ENCODE measurements at places on chromosomes 6 and 20. TPM values are rescaled to one million over a fixed set of nuclear protein-coding genes. Genes with fewer than 3 reads are reported as not detected.

The SLC32A1 gene
- polyA plus RNA-seq: not detected

GRCh38 chr6:41066867-41067304, 5.3 kb downstream of the OARD1 start:
- peak; percentile 26 for DNase-seq

DNA sequence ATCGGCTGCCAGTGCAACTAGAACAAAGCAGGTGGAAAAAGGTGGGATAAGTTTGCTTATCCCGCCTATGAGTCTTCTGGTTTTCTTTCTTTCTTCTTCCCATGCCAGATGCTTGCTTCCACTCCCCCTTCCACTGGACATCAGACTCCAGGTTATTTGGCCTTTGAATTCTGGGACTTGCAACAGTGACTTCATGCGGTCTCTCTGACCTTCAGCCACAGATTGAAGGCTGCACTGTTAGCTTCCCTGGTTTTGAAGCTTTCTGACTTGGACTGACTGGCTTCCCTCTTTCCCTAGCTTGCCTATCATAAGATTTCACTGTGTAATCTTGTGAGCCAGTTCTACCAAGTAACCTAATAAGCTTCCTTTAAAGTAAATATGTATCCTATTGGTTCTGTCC, 878.4 kb upstream of the GJE1 start:
- no peak for DNase-seq

The OR10C1 gene
- not detected for polyA plus RNA-seq

- no peak for DNase-seq
Observed at GRCh38 chr6:135921188-135921587, 69.7 kb downstream of the PDE7B start.

The STMND1 gene
- 0.15 TPM for polyA plus RNA-seq

- DNase-seq: peak; percentile 78
Observed at GRCh38 chr6:111805511-111806164, 67.6 kb downstream of the FYN start.

- DNase-seq: no peak
Observed at GRCh38 chr20:346640-347316, at the start of gene NRSN2. Gene NRSN2, plus strand, starts transcription at chr20:347111. Its CDS starts 2,533 bp downstream, at chr20:349644.

DNA sequence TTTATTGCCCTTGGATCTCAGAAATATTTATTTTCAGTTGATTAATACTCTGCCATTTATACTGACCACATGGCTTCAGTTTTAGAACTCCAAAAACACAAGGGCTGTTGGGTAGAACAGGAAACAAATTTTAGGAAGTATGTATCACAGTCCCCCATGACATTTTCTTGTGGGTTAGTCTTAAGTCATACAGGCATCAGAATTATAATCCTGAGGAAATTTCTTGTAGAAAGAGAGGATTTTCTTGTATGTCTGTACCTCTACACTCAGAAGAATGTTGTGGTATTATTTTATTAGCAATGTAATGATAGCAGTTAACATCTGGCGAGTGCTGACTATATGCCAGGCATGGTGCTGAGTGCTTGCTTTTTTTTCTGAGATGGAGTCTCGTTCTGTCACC, 302.9 kb downstream of the CLIC5 start:
- no peak for DNase-seq

DNA sequence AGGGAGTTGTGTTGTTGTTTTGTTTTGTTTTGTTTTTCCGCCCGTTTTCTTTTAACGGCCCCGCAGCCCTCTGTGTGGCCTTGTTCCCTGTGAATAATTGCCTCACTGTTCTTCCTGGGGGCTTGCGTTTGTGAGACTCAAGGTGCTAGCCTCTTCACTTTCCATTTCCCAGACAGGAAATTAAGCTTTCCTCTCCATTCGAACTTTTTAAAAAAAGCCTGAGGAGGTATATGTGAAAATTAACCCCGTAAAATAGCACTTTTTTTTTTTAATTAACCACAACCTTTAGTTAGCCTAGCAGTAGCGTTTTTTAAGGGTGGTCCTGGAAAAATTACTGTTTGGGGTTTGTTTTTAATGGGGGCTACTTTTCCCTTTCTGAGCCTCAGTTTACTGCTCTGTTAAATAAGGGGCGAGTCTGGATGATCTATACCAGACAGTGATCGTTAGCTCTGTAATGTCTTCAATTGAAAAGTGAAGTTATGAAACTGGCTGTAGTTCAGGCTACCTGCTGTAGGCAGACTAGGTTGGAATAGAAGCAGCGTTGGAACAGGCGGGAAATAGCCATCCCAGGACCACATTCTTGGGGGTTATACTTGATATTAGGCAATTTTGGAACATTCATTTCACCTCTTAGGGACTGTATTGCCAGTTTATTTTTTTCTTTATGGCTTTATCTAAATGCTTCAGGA, 1.7 kb downstream of the STX16 start:
- no peak for DNase-seq

DNA sequence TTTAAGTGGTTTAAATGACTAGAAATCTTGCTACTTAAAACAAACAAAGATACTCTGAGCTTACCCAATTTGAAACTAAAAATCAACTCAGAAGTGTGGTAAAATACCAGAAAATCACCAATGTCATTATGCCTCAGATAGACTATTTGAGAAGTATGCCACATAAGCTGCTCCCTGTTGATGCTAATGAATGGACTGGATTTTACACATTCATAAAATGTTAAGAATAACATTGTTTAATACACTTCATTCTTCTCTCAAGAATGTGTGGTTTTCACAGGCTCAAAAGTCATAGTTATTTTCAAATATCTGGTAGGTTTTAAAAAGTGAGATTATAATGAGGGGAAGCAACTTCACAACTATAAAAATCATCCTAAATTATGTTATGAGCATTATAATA, 170.6 kb downstream of the TASP1 start:
- DNase-seq: no peak

DNA sequence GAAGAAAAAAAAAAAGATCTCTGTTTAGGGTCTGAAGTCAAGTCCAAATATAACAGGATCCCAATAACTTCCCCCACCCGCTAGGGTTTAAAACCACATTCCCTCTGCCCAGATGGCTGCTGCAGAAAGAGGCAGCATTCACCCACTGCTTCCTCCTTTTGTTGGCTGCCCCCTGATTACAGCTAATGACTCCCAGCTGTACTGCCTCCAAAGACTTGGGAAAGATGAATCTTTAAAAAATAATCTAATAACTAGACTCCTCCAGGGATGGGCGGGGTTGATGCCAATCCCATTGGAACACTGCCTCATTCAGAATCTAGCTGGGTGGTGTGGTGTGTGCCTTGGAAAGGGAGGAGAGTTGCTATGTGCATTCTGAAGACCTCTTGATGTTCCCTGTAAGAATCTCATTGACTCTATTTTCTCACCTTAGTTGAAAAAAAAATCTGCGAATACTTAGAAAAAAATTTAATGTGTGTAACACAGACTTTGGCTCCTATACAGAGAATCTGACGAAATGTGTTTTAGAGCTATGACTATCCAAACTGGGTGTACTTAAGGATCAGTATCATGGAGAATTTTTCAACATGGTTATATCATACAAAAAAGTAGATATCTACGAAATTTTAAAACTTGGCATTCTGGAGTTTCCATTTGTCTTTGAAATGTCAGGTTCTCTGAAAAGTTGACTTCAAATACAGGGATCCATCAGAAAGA, 174.0 kb downstream of the RNF144B start:
- DNase-seq: no peak

DNA sequence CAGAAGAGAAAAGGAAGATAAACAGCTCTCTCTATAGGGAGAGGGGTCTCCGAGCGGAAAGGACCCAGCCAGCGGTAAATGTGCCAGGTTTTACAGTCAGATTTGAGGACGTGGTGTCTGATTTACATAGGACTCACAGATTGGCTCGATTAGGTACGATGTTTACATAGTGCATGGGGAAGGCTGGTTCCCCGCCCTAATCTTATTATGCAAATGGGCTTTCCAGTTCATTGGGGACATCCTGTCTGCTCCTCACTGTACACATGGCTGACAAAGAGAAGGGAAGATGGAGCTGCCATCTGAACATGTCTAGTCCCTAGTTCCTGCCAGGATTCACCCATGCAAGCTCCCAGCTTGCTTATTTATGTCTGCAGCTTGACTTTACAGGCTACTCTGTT, 119.9 kb downstream of the RNF144B start:
- no peak for DNase-seq

The DTD1 gene
- 88.1 TPM for polyA plus RNA-seq

GRCh38 chr20:50445354-50446151, 64.6 kb upstream of the PTPN1 start:
- no peak for DNase-seq

DNA sequence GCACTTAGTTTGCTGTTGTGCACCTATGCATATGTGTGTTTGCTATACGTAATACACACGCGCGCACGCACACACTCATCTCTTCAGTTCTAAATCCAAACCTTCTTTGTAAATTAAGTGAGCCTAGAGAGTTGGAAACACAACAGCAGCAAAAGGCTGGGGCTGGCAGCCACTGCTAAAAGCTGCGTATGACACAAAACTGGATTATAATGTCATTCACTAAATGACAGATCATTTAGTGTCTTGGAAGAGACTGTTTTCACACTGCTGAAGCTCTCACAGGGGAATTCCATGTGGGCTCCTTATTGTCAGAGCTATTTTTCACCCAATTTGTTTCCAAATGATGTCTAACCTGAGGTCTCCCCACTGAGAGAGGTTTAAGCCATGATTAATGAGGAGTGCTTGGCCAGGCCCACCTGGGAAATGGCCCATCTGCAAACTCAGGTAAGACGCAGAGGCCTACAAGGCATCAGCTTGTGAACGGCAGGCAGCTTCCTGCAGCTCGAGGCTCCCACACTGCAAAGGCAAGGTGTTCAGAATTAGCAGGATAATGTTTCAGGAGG, 94.2 kb downstream of the OLIG3 start:
- no peak for DNase-seq

The TMEM244 gene
- polyA plus RNA-seq: not detected

DNA sequence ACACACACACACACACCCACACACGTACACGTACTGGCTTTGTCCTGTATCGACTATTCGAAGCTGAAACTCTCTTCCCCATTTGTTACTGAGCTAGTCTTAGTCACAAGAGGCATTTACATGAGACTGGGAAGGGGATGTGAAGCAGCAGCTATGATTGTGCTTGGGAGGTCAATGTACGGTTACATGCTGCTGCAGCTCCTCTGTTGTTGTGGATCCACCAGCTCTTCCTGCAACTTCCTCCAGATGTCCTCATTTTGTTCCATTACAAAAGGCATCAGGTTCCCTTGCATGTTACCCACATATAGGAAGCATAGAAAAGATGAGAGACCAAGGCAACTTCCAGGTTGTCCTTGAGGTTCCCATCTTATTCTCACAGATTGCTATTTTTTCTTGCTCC, 612.4 kb upstream of the IMPG1 start:
- DNase-seq: no peak

The NKX2-4 gene
- not detected for polyA plus RNA-seq

The RBM24 gene
- polyA plus RNA-seq: 0.09 TPM

DNA sequence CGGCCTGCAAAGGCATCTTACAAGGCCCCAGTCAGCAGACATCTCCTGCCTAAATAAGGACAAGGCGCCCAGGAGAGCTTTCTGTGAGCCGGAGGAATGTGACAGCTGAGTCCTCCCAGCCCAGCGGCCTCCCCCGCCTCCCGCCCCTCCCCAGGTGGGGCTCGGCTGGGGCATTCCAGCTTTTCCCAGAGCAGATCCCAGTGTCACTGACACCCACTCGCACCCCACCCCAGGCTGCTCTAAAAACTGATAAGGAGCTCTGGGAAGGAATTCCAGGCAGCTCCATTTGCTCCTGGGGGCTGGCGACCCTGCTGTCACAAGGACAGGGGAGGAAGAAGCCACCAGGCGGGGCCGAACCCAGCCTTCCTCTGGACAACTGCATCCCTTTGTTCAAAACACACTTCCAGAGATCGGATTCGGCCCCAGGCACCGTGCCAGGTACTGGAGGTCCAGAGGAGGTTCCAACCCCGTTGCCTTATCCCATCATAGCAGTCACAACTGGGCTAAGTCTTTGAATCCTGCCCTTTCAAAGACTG, 49.7 kb downstream of the JPH2 start:
- DNase-seq: no peak

The ZC3H12D gene
- 1.2 TPM for polyA plus RNA-seq

DNA sequence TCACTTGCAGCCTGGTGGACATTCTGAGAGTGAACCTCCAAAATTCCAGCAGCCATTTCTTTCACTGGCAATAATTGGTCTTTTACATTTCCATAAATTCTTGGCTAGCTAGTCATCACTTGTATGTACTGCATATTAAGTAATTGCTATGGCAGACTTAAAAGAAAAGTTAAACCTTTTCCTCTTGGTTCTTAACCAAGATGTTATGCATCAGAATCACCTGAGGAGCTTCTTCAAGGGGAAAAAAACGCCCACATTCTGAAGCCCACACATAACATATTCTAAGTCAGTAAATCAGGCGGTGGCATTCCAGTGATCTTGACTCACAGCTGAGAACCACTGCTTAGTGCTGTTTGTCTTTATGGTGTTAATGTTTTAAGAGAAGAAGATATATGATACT, 37.0 kb downstream of the CDC40 start:
- DNase-seq: no peak

DNA sequence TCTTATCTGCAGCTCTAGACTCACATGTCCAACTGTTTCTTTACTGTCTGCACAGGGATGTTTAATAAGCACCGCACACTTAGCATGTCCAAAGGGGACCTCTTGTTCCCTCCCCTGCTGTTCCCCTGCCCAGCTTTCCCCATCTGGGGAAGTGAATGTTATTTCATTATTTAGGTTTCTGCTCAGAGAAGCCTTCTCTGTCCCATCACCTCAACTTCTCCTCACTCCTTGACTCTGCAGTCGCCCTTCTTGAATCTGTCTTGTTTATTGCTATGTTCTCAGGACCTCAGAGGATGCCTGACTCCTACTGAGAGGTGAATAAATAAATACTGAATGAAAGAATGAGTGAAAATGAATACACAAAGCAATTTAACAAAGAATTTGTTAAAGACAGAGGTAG, 121.0 kb downstream of the SASH1 start:
- DNase-seq: no peak

The TMX4 gene
- 20.0 TPM for polyA plus RNA-seq

DNA sequence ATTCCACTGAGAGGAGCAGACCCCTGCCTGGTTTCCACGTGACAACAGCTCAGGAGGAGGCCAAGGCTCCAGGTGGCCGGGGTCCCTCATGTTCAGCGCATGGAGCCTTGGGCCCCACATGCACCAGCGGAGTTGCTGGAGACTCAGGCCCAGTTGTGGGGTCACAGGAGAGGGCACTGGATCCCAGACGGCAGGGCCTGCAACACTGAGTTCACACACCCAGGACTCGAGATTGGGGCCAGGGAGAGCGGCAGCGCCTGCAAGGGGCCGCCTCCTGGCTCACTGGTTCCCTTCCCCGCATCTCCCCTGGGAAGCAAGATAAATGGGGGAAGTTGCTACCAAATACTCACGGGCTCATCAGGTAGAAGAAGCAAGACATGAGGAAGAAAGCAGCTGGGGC, 348.1 kb downstream of the ZFAND3 start:
- DNase-seq: no peak

DNA sequence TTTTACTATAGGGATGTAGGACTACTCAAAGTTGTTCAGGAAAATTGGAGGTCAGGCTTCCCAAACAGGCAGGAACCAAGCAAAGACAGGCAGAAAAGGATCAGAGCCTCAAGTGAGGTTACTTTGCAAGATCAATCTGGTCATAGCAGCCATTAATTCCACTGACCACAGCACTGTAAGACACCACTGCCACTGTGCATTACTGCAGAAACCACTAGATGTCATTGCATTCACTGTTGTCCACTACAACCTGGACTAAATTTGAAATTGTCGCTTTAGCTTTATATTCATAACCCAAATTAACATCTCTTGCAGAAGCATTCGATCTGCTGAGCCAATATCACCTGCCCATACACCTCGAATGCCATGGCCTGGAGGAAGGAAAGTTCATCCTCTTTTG, 126.9 kb upstream of the UFL1 start:
- DNase-seq: no peak

The SLC44A4 gene
- polyA plus RNA-seq: not detected

- DNase-seq: no peak
Observed at GRCh38 chr6:17542243-17542642, 57.9 kb upstream of the FAM8A1 start.

The CD24 gene
- polyA plus RNA-seq: 5.5 TPM
